ENCODE measurements at places on chromosomes 12 and 14.

GRCh38 chr12:84624601-84625000, 288.0 kb downstream of the SLC6A15 start:
- DNase-seq: no peak

DNA sequence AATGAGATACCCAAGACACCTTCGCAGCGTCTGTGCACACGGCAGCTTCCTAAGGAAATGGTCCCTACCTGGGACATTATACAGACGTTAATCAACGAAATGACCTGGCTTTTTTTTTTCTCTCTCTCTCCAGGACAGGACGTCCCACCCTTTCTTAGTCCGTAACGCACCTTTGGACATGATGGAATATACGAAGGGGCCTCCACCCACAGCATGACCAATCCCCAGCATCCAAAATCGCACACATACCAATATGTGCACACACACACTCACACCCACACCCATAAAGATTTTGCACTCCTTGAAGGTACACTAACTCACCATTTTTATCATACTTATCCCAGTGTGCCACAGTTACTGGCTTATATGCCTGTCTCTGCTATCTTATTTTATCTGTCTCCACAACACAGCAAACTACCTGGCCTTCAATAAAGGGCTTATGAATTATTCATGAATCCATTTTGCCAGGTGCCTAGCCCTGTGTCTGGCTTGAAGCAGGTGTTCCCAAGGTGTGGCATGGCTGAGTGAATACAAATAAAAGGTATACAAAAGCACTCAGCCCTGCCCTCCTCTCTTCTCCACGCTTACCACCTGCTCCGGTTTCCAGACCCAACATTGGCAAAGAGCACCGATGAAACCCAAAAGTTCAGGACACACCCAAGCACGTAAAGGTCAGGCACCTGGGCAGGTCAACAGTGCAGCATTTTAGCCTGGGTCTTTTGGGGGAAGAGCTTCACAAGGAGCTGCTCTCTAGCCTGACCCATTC, 2.2 kb downstream of the SCNN1A start:
- DNase-seq: no peak

DNA sequence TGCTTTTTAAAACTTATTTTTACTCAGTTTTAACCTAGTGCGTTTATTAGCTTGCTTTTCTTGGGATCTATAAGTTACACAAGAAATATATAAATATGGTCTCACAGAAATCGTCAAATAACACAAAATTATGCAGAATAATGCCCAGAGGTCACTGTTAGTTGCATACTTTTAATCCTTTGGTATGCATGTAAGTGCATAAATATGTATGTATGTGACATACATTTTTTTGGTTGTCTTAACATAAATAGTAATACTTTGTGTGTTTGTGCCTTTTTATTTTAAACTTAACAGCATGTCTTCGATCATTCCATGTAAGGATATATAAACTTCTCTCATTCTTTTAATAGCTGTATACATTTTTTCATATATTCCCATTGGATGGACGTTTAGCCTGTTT, 459.6 kb downstream of the PCNX1 start:
- no peak for DNase-seq

DNA sequence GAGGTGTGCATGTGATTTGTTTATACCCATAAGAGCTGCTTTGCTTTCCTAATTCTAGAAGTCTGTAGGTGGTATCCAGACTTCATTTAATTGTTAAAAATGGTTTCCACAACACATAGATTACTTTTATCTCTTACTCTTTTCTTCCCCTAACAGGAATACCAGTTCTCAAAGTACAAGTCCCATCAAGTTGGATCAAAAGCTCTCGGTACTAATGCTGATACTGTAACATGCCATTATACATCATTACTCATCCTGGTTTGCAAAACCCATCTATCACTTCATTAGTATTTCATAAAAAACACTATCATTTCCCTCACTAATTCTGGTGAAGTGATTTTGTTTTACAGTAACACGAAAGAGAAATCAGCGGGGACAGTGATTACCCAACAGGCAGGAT, 94.3 kb downstream of the PPP2R5E start:
- DNase-seq: no peak

DNA sequence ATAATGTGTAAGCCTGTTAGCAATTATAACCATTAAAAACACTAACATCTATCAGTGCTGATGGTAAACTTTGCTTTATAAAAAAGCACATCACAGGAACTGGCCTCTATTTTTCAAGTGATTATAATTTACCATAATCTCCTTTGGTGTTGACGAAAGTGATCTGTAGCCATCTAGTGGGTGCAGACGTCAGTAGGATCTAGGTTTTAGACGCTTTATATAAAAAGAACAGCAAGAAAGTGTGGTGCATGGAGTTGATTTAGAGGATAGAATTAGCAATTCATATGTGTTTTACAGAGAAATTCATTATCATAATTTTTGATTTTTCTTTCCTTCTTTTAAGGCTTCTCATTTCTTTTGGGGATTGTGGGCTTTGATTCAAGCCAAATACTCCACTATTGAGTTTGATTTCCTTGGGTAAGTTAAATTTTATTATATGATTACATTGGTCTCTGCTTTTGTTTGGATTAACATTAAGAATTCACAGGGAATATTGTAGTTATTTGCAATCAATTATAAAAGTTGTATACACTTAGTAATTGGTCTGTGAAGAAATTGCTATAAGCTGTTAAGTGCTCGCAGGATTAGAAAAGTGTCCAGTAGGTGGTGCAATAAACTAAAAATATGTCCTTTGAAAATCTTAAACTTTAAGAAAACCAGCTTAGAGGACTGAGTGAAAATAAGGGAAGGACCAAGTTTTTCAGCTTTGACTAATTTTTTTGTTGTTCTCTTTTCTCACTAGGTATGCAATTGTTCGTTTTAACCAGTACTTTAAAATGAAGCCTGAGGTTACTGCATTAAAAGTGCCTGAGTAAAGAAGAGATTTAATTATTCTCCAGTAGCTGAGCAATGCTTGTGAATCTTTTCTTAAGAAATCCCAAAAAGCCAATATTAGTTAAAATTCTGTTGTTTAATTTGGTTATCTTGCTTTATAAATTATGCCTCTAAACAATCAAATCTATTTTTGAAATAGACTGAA, 59.5 kb downstream of the ETNK1 start:
- no peak for DNase-seq

DNA sequence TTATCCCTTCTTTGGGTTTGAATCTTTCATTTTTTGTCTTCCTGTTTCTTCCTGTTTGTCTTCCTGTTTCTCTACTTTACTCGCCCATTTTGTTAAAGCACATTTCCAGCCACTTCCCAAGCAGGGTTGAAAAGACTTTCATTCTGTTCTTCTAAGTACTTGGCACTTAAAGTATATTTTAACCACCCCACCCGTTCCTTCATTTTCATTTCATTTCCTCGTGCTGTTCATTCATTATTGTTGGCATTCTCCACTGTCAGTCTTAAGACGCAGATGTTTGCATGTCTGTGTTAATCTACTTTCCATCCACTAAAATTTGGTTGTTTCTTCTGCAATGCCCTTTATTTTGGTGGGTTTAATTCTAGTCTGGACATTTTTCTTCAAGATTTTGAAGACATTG, 49.0 kb downstream of the SUDS3 start:
- no peak for DNase-seq

DNA sequence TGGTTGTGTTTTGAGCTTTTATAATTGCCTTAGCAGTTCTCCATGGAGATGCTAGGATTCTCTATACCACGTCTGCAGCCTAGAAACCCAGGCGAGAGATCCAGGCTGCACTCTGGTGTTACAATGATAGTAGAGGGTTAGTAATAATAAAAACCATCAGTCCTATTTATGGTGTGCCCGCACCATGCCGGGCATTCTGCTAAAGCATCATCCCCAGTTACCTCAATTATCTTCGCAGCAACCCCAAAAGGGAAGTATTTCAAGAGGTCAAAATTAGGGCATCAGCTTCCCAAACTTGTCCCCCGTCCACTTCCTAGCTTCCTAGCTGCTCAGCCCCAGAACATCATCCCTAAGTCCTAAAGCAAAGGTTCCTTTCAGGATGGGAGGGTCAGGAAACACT, 3.2 kb downstream of the SYNE3 start:
- DNase-seq: no peak

DNA sequence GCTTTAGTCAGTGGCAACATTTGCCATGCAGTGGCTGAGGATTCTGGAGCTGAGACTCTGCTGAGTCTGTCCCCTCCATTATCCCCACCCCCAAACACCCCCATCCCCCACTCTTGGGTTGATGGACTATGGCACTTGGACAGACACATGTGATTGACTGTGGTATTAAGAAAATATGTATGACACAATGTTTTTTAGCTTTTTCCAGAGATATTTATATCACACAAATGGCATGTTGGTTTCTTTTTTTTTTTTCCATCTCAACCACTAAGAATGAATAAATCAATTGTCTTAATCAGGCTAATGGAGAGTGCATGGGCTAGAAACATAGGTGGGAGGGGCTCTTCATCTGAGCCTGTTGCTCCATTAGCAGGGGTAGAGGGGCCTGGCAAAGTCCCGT, 30.7 kb upstream of the MAP1LC3B2 start:
- no peak for DNase-seq

- no peak for DNase-seq
Measured at GRCh38 chr14:102189874-102190273, 50.2 kb downstream of the WDR20 start.

GRCh38 chr12:49674318-49674981, 32.8 kb downstream of the FMNL3 start:
- DNase-seq: no peak

DNA sequence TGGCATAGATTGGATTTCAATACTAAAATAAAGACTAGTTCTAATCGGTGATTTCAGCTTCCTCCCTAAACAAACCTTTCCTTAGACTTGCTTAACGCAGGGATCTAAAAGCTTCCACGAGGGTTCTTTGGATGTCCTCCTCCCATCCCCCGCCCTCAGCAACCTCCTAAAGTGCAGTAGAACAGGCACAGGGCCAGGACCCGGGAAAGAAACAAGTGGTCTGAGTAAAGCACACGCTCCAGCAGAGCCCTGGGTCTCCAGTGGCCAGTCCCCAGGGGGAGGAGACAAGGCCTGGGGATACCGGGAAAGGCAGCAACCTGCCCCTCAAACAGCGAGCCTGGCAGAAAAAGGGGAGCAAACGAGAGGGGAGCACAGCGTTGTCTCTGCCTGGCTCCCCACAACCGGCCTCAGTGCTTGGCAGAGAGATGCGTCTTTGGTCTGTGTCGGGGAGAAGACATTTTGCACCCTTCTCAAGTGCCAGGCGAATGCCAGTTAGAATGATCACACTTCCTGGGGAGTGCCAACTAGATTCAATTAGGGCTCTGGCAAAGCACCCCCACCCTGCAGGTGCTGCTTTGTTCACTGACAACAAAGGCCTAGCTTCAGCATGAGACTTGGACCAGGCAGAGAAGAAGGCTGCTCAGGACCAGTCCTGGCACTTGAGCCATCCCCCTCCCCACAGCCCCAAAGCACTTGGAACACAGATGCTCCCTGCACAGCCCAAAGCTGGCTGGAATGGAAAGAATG, 17.1 kb upstream of the SLC6A12 start:
- no peak for DNase-seq

DNA sequence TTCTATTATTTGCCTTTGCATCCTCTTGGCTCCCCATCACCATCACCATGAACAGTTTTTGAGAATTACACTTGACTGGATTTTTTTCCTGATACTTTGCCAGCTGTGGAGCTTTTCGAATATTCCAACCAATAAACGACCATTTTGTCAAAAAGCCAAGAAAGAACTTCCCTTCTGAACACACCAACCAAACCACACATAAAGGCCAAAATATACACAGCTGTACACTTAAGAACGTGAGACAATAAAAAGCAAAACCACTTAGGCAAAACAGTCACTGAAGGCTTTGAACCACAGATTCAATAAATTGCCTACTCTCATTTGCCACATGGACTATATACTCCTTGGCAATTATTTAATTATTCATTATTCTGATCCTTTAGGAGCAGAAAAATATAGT, 1.1 kb downstream of the C14orf93 start:
- no peak for DNase-seq

DNA sequence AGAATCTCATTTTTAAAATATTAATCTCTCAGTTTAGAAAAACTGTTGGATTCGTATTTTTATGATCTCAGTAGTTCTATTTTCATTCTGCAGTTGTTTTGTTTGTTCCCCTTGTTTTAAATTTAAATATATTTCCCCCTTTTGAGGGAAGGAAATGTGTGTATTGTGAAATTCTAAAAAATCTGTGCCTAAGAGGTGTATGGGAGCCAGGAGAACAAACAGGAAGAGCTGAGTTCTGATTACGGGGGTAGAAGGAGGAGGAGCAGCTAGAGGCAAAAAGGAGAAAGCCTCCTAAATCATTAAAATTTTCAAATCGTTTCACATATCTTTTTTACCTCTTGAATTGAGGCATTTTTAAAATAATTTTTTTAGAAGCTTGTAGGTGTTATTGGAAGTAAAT, 2.3 kb downstream of the RDH12 start:
- DNase-seq: no peak
